ENCODE measurements at places on chromosomes 16 and 17.

GRCh38 chr17:8631554-8631877 lies 991 bp upstream of the MYH10 start:
- no peak for DNase-seq

DNA sequence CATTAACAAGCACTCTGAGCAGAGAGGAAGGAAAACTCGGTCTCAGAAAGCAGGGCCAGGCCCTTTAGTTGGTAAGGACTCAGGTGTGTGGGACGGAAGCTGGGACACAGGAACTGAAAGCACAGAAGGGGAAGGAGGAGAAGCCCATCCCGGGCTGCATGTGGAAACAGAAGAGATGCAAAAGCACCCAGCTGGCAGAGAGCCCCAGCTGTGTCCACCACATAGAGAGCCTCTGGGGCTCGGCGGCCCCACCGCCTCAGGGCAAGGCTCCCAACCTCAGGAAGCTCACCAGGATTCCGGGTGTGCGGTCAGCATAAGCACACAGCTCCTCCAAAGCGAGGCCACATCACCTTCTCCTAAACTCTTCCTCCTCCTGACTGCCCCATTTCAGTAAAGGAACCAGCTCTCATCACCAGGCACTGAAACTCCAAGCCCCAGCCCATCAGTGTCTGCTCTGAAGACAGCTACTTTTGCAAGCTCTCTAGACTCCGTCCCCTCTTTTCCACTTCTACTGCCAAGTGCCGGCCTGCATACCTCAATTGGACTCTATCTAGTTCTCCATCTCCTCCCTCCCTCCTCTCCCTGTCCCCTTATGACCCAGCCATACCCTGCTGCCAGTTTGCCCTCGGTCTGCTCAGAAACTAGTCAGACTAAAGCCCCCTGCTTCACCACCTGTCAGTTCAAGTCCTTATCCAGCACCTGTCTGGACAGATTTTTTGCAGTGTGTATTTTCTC lies 6.0 kb downstream of the ST3GAL2 start:
- DNase-seq, result no peak

GRCh38 chr16:2150418-2151187 lies 2.2 kb downstream of the RAB26 start:
- no peak for DNase-seq

- DNase-seq, result no peak
Measured at GRCh38 chr16:71923941-71924690, 28.8 kb downstream of the IST1 start.

DNA sequence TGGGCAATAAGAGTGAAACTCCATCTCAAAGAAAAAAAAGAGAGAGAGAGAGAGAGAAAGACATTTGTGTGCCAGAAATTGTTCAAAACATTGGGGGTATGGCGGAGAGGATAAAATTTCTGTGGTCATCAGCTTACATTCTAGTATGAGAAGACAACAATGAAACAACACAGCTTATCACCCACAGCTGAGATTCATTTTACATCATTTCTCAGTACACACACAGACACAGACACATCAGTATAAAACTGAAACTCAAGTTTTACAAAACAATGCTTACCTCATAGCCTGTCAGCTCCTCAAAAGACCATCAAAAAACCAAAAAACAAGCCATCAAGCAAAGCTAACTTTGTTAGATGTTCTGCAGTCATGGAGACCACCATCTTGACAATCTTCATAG lies 31.4 kb upstream of the CNEP1R1 start:
- no peak for DNase-seq

DNA sequence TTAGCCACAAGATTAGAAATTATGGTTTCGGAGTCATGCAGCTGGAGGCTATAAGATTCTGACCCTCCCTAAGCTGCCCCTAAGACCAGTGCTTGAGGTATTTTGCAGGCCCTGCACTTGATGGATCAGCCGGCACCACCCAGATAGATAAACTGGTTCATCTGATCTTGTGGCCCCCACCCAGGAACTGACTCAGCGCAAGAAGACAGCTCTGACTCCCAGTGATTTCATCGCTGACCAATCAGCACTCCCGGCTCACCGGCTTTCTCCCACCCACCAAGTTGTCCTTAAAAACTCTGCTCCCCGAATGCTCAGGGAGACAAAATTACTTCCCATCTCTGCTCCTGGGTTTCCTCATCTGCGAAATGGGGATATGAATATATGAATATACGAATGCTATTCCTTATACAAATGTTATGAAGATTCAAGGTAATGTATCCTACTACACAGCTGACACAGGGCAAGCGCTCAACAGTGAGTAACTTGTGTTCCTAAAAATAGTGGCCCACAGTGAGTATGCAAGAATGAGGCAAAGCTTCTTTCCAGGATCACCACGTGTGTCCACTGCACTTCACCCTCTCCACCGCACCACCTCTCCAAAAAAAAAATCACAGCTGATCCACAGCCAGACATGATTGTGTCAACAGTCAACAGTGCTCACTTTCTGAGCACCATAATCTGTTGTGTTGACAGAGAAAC lies 33.3 kb upstream of the C16orf82 start:
- no peak for DNase-seq

GRCh38 chr16:79098907-79099306 lies 501.6 kb downstream of the MAF start:
- no peak for DNase-seq

- peak; percentile 58 for DNase-seq
Measured at GRCh38 chr16:51556694-51557340, 405.7 kb upstream of the SALL1 start.

- no peak for DNase-seq
Measured at GRCh38 chr17:80396157-80397033, 18.6 kb upstream of the ENDOV start.

- DNase-seq, result no peak
Measured at GRCh38 chr16:35146031-35146710, 1686.8 kb downstream of the TP53TG3F start.

DNA sequence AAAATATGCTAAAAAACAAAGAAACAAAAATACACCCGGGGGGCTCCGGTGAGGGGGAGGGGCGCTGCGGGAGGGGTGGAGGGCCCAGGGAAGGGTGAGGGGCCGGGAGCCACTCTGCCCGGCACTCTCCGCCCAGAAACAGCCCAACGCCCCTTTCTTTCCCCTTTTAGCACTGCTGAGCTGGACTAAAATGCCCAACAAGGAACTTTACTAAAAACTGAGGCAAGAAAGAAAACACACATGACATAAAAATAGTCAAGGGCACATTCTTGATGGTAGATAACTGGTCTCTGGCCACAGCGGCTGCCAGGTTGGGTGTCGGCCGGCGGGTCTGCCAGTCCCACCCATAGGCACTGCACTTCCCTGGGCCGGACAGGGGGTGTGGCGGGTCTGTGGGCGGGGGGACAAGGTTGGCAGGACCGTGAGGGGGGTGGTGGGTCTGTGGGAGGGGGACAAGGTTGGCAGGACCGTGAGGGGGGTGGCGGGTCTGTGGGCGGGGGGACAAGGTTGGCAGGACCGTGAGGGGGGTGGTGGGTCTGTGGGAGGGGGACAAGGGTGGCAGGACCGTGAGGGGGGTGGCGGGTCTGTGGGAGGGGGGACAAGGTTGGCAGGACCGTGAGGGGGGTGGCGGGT lies 20.9 kb downstream of the METRNL start:
- DNase-seq, result no peak

DNA sequence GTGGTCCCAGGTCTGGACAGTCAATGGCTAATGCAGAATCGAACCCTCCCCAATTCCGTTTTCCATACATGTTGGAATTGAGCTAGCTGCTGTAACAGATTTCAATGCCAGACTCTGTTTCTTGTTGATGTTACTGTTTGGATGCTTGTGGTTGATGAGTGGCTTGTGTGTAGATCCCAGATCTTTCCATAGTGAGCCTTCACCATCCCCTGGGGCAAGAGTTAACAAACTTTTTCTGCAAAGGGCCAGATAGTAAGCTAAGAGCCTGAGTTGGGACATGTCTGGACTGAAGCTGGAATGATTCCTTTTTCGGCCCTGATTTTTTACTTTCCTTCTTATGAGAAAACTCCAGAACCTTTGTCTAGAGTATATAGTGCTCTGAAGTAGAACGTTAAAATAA lies 296.3 kb downstream of the CPPED1 start:
- no peak for DNase-seq

- DNase-seq, result no peak
Measured at GRCh38 chr17:74126179-74126900, 77.1 kb upstream of the RPL38 start.

DNA sequence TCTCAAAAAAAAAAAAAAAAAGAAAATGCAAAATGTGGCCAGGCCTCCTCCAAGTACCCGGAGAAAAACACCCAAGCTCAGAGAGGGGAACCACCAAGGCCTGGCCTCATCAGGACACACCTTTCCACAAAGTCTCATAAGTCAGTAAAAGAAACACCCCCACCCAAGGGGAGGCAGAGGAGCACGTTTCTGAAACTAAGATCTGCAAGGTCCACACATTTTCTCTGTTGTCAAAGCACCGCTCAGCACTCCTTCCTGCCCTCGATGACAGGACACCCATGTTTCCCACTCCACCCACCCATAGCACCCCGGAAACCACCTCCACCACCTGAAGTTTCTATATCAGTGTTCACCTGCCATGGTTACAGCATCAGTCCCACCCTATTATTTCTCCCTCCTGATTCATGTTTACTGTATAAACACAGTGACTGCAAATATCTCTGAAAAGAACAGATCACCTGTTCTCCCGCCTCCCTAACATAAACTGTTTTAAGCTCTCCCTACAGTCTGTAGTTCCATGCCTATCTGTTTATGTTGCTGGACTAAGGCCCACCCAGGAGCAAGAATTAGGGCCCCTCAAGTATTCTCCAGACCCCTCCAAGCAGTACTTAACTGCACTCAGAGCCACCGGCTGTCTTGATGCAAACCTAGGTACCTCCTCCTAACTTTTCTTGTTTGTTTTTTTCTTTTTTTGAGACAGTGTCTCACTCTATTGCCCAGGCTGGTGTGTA lies 2.0 kb downstream of the CORO7 start:
- DNase-seq, result no peak

DNA sequence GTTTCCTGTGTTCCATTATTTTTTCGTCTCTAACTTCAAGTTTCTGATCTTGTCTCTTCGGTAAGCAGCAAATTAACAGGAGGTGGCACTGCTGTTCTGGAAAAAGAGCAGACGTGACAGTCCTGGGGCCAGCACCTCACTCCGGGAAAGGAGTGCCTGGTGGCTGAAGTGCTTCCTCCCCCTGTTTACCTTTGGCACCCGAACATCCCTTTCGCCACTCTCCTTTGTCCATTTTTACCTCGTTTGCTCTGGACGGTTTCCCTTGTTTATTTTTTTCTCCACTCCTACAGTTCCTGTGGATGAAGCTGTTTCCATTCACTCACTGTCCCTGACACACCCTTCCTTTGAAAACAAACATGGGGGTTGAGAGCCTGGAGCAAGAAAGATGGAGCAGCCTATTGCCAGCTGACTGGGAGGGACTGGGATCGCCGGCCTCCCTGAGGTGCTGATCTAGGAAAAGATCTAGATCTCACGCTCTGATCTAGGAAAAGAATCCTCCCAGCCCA lies 12.6 kb downstream of the SAP30BP start:
- no peak for DNase-seq

GRCh38 chr17:82108038-82108437 lies 10.0 kb upstream of the FASN start:
- DNase-seq, result no peak

GRCh38 chr17:80382956-80383355 lies 32.0 kb upstream of the ENDOV start:
- DNase-seq, result no peak

DNA sequence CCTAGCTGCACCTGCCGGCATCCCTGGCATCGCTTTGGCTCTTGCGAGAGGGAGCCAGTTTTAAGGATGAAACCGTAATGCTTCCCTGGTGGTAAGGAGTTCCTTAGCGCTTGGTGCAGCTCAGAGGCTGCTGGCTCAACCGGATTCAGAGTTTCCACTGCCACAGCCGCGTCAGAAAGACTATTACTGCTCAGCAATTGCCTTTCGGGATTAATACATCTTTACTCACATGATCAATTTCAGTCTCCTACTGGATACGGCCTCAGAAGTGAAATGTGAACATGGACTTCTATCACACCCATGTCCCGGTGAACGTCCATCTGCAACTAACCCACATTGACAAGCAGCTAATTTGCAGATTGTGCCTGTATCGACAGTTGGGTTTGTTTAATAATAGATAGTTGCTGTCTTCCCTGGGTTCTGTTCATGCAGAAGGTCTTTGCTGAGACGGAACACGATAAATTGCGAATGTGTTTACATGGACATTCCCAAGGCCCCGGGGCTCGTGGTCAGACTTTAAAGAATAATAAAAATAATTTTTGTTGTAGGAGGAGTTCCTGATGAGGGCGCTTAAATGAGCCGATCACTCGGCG lies 175.4 kb downstream of the ENGASE start:
- no peak for DNase-seq

DNA sequence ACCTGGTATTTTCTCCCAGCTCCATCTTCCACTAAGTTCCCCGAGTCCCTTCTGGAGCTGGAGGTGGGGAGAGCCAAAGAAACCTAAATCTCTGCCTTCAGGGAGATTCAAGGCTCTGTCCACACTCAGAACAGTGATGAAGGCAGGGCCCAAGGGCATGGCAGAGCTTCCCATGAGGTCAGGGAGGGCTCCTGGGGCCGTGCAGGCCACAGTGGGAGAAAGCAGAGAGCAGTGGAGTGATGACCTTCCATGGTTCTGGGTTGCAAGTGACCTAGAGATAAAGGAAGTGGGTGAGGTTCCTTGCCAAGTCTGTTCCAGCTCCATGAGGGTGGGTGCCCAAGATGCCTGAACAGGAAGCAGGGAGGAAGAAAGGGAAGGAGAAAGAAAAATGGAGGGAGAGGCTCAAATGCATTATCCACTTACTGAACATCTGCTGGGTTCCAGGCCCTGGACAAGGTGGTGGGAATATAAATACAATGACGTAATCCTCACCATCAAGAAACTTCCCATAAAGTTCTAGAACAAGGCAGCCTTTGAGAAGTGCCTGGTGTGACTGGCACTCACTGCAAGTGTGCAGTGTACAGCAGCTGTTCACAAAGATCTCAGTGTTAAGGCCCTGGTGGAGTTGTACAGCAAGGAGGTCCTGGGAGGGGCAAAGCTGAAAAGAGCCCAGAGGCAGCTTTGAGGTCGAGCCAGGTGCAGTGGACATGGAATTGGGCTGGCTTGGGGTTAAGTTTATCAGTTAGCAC lies 13.3 kb downstream of the TBKBP1 start:
- DNase-seq, result no peak

DNA sequence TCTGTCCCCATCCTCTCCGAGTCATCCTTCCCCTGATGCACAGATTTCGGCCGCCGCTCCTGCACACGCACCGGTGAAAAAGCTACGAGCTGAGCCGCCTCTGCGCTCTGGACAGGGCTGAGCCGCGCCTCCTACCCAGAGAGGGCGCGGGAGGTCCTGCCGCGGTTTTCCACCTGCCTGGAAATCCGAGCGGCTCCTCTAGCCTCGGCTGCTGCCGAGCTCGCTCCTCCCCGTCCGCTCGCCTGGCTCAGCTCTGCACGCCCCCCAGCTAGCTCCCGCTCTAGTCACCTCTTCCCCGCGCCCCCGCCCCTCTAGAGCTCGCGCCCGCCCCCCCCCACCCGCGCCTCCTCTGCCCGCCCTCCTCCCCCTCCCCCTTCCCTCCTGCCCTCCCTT lies 198 bp upstream of the SHISA9 start:
- DNase-seq, result no peak
